ENCODE measurements at places on chromosomes 1 and 21.

DNA sequence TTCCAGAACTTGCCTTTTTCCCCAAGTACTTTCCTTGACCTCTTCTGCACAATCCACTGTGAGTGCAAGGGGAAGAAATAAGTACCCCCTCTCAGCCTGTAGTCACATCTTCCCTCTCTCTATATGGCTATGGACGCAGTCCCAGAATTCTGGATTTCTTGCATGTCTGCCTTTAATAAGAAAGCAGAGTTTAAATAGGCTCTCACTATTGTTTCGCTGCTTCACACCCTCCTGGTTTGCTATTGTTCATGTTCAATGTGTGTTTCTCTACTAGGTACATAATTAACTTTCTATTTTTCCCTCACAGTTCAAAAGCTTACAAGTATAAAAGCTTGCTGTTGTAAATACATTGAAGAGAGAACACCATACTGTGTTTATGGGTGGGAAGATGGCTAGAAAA lies 181.5 kb upstream of the C1orf105 start:
- no peak for DNase-seq

DNA sequence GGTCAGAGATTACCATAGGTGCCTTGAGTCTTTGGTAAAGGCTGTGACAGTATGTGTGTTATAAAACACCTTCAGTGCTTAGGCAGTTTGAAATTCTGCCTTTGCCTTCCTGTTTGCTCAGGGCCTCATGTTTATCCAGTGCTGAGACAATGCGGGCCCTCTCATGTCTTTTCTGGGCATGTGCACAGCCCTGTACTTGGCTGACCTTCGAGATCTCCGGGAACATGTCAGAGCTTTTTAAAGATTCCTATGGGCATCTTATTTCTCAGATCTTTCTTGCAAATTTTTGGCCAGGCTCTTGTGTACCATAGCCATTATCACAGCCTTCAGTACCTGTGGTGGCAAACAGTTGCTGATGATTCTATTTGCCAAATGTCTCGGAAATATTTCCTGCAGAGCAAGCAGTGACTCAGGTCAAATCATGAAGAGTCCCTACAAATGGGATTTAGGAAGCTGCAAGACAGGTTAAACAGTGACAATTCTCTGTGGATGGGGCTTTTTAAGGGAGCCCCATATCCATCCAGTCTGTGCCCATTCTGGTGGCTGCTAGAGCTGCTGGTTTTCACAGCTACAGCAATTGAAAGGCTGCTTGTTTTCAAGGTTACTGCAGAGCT lies 42.1 kb downstream of the HOOK1 start:
- no peak for DNase-seq

GRCh38 chr1:19734056-19734455 lies 65.7 kb downstream of the TMCO4 start:
- no peak for DNase-seq

- DNase-seq: no peak
Measured at GRCh38 chr1:198491596-198491995, 48.9 kb downstream of the ATP6V1G3 start.

- DNase-seq: no peak
Measured at GRCh38 chr1:205716371-205717132, 33.4 kb downstream of the NUCKS1 start.

GRCh38 chr1:116415699-116416533 lies 42.9 kb downstream of the ATP1A1 start:
- no peak for DNase-seq

- DNase-seq: no peak
Measured at GRCh38 chr1:232319072-232319471, 310.9 kb downstream of the SIPA1L2 start.

GRCh38 chr1:173954179-173954578 lies 37.1 kb upstream of the SERPINC1 start:
- DNase-seq: no peak

- DNase-seq: no peak
Measured at GRCh38 chr1:67524143-67525052, 94.2 kb upstream of the SERBP1 start.

GRCh38 chr21:45769294-45769693 lies 125.8 kb downstream of the PCBP3 start:
- no peak for DNase-seq

DNA sequence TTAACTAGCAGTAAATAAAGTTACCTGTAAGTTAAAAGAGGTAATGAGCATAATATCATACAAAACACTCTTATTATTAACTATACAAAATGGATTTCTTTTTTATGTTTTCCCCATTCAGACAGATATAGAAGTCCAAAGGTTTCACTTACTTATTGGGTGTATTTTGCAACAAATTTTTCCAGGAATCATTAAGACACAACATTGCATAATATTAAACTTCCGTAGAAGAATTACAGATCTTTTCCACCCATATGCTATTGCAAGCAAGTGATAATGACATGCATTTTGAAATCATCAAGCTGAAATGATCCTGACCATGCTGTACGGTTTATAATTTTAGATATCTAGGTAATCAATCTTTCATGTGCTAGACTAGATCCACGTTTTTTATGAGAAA lies 957.0 kb downstream of the NCAM2 start:
- no peak for DNase-seq

DNA sequence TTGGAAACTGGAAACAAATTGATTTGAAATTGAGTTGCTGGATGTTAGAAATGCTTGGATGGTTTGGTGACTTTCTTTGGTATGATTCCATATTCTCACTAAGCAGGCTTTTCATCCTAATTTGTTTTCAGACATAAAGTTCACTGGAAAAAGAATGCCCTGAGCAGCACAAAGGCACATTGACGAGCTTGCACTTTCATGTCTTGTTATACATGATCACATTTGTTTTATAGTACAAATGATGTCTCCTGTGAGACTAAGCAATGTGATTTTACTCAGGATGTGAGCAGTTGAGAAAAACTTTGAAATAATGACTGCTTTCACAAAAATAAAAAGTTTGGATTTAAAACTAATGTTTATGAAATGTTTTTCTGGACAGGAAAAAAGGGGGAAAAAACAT lies 63.6 kb downstream of the KCNT2 start:
- DNase-seq: no peak

- no peak for DNase-seq
Measured at GRCh38 chr1:212070720-212071302, 35.3 kb downstream of the DTL start.

DNA sequence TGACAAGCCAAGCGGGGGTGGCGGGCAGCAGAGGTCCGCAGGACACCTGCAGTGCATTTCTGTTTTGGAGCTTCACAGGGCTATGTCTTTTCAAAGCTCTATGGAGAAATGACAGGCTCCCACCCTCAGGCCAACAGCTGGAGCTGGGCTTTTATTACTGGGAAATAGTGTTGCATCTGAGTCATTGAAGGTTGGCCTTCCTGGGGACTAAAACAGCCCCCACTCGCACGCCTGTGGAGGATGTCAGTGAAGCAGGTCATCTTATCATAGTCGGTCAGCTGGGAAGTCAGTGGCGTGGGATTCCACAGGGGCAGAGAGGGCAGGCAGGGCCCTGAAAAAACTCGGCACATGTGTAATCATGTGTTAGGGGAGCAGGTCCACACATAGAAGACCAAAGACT lies 55.3 kb downstream of the NTPCR start:
- DNase-seq: no peak

DNA sequence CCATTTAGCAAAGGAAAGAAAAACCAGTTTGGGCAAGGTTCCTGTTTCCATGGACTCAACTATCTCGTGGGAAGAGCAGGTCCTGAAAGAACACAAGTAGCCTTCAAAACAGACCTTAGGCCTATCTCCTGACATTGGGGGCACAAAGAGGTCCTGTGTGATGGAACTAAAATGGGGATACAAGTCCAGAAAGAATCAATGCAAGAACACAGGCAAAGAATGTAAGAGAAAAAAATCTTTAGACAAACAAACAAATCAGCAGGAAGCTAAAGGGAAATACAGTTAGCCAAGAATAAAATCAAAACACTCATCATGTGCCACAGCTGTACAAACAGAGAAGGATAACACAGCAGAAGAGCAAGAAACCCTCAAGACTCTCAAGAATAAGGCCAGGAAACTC lies 28.2 kb downstream of the SLC30A10 start:
- no peak for DNase-seq

- DNase-seq: no peak
Measured at GRCh38 chr1:119298687-119299303, 69.8 kb upstream of the HAO2 start.

DNA sequence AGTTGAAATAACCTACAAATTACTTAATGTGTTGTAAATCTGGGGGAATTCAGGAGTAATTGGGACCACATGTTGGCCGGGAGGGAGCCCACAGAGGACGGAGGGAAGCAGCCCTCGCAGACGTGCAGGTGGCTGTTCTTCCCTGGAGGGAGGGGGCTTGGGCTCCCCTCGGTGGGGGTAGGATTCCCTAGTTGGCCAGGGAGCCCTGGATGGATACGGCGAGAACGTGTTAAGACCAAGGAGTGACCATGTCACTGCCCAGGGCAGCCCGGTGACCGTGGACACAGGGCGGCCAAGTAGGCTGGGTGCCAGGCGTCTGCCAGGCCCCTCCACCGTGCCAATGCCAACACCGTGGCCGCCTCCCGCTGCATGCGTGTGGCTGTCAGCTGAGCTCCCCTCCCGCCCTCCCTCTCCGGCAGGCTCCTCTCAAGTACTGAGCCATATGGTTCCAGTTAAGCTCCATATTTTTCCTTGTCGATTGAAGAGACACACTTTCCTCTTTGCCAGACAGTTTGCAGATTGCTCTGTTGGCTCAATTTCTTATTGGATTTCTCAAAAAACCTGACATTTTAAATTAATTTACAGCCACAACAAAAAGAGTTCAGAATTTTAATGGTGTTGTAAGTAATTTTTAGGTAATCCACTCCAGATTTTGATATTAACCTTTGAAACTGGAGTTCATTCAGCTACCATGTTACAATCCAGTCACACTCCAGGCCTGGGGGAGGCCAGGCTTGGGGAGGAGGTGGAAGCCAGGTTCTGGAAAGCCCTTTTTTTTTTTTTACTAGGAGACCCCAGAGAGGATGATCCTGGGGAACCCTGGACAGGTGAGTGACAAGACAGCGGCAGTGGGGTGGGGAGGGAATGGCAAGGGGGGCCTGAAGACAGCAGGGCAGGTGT lies 71.2 kb downstream of the CASZ1 start:
- DNase-seq: no peak

DNA sequence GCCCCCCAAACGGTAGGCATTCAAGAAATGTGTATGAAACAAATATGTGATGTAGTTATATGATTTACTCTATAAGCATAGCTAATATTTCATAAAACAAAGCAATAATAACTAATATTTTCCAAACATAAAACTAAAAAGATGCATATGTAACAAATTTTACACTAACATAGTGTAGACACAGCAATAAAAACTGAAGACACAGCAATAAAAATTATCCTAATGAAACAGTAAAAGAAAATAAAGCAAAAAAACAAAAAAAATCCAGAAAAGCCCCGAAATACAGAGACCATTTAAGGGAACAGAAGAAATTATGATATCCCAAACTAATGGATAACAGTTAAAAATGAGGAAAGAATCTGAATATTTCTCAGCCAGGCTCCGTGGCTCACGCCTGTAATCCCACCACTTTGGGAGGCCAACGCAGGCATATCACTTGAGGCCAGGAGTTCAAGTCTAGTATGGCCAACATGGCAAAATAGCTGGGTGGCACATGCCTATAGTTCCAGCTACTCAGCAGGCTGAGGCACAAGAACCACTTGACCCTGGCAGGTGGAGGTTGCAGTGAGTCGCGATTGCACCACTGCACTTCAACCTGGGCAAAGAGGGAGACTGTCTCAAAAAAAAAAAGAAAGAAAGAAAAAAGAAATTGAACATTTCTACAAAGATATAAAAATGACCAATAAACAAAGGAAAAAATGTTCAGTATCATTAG lies 38.2 kb upstream of the PSMG1 start:
- no peak for DNase-seq

GRCh38 chr1:53070621-53071020 lies 8.6 kb downstream of the PODN start:
- no peak for DNase-seq

GRCh38 chr1:13901039-13901438 lies 201.1 kb downstream of the PRDM2 start:
- no peak for DNase-seq

DNA sequence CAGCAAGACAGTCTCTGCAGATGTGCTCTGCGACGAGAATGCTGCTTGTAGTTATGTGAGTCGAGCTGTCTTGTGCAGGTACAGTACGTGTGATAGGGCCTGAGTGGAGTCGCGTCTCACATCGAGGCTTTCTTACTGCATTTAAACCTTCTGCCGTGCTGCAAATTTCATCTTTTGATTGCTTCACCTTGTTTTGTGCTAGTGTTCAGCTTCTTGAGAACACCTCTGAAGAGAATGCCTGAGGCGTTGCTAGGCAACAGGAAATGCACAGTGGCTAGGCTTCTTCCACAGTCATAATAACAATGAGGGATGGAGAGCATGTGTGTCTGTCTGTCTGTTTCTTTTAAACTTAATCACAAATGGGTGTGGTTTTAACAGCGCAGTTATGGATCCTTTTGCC lies 52.9 kb downstream of the MRPS6 start:
- DNase-seq: no peak

GRCh38 chr1:68495532-68495931 lies 1.4 kb downstream of the DEPDC1 start:
- DNase-seq: no peak

GRCh38 chr1:85295006-85295431 lies 18.6 kb upstream of the BCL10 start:
- DNase-seq: no peak

DNA sequence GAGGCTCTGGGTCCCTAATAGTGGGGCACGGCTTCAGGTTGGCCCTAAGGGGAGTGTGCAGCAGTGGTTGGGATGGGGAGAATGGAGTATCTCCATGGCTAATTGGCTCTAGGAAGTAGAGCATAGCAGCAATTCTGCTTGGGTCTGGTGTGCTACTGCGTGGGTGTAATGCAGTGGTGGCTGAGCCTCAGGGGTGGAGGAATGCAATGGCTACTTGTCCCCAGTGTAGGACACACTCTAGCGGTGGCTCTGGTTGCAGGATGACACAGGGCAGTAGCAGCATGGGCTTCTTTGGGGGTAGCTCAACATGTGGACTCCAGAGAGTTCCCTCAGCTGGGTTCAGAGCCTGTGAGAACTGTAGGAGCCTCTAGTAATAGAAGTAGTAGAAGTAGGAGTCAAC lies 91.2 kb upstream of the FAM78B start:
- no peak for DNase-seq

GRCh38 chr1:236602171-236602570 lies 2.1 kb downstream of the HEATR1 start:
- no peak for DNase-seq

- DNase-seq: no peak
Measured at GRCh38 chr1:110443451-110443850, 7.5 kb upstream of the PROK1 start.

- peak; percentile 25 for DNase-seq
Measured at GRCh38 chr21:44730028-44730395, 18.6 kb upstream of the TSPEAR start.
